Muscle of leg (tissue), 16 donors: ENCODE measurements at places on chromosomes 3 and 15.

DNA sequence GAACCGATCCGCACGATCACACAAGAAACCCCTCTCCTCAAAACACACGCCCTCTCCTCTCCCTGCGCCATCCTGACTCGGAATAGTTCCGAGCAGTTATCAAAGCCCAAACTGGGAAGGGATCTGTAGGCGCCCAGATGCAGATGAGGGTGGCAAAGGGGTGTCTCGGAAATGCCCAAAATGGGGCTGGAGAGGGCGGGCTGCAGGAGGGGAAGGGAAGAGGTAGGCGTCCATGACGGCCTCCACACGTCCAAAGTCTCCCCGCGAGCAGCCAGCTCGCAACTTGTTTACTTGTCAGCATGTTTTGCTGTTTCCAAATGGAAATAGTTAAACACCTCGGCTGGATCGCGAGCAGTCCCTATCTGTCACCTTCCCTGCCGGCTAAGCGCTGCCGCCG is 1.5 kb downstream of the NTRK3 start:
- no peak for DNase-seq

- DNase-seq, result peak; percentile 86
Observed at GRCh38 chr3:64067506-64068346, 44.4 kb upstream of the PSMD6 start.

- no peak for DNase-seq
Observed at GRCh38 chr3:112965656-112966055, 9.2 kb downstream of the CD200R1 start.

DNA sequence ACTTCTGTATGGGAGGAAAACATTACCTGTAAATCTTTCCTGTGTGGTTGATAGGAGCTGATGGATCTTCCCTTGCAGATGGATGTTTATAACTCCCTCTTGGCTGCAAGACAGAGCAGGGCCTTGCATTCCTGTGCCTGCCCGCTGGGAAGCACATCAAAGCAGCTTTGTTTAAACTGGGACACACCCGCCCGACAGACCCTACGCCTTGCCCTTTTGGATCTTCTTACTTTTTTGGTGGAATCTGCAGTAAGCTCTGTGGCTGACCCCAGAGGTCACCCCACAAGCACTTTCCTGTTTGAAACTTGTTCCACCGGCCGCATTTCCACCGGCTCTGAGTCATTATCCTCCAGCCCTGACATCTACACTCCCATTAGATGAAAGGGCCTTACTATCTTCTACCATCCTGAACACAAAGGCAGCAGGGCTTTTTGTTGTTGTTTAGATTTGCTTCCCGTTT is 244.1 kb upstream of the STT3B start:
- DNase-seq, result peak; percentile 11

DNA sequence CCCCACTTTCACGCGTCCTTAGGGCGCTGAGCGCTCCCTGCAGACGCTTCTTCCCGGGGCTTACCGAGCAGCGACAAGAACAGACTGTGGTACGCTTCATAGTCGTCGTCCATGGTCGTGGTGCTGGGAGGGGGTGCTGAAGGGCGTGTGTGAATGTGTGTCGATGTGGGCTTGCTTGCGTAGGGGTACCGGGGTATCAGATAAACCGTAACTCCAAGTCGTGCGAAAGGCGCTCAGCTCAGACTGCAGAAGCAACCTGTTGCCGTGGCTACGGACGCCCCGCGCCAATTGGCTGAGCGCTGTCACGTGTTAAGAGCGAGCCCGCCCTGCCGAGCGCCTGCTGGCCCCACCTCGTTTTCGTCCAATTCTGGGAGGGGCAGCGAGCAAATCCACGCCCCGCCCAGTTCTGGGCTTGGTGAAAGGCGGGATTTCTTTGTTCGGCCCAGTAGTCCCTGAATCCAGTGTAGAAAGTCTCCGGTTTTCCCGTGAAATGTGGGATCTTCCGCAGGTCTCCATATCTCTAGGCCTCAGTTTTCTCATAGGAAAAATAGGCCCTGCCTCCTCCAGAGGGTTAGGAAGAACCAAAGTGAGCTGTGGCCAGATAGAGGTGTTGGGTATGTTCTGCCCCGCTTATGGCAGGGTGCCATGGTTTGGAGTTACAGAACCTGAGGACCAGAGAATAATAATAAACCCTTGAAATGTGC is at the start of gene EFCAB12:
Gene EFCAB12 (minus strand): TSS at position 261 of the 704 bp plus-strand sequence. CDS start 148 bp downstream, at position 113.
- DNase-seq, result peak; percentile 98

DNA sequence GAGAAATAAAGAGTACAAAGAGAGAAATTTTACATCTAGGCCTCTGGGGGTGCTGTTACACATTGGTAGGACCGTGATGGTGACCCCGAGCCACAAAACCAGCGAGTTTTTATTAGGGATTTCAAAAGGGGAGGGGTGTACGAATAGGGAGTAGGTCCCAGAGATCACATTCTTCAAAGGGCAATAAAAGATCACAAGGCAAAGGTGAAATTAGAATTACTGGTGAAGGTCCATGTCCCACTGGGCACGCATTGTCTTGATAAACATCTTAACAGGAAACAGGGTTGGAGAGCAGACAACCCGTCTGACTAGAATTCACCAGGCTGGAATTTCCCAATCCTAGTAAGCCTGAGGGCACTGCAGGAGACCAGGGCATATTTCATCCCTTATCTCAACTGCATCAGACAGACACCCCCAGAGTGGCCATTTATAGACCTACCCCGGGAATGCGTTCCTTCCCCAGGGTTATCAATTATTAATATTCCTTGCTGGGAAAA is 4.3 kb downstream of the IRAK2 start:
- no peak for DNase-seq

GRCh38 chr3:33317963-33318709 is 40.9 kb downstream of the FBXL2 start:
- DNase-seq, result no peak

GRCh38 chr3:144390786-144391185 is 419.2 kb downstream of the DIPK2A start:
- no peak for DNase-seq

DNA sequence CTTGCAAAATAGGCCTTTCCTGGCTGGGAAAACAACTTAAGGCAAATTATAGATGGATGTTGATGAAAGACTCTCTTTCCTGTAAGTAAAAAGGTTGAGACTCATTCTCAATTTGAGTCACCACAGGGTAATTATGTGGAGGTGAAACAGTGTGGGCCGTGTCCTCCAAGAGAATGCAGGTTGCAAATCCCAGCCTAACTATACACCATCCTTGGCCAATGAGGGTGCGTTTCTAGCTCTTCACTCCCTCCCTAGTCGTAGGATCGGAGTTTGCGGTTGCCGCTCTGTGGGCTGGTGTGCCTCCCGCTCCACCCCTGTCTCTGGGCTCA is 259.9 kb downstream of the PLCL2 start:
- DNase-seq, result no peak

DNA sequence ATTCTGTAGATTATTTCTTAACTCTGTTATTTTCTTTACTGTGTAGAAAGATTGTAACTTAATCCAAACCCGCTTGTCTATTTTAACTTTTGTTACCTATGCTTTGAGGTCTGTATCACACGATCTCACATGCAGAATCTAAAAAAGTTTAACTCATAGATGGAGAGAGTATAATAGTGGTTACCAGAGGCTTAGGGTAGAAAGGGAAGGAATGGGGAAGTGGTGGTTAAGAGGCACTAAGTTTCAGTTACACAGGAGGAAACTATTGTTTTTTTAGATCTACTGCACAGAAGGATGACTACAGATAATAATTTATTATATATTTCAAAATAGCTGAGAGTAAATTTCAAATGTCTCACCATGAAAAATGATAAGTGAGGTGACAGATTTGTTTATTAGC is 515.2 kb downstream of the RSL24D1 start:
- DNase-seq, result no peak

- DNase-seq, result peak; percentile 84
Observed at GRCh38 chr3:127735767-127736693, 63.3 kb downstream of the ABTB1 start.
